Endothelial cell (in vitro differentiated cells): ENCODE measurements at places on chromosomes 7 and 10.

- no peak for DNase-seq
Measured at GRCh38 chr10:104308439-104308903, 29.8 kb downstream of the ITPRIP start.

DNA sequence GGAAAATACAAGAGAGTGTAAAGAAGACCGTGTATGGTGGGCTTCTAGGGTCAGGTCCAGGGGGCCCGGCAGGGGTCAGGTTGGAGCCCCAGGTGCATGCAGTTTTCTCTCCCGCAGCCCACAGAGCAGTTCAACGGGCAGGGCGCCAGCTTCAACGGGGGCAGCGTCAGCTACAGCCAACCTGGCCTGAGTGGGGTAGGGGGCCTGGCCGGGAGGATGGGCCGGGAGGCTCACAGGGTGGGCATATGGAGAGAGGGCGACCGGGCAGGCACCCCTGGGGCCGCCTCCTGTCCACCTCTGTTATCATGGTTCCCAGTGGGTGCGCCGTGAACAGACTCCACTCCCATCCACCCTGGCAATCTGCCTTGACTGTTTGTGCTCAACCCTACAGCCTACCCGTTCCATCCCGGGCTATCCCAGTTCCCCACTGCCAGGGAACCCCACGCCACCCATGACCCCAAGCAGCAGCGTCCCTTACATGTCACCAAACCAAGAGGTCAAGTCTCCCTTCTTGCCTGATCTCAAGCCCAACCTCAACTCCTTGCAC is 11.5 kb downstream of the ZMIZ2 start:
- no peak for DNase-seq

- no peak for DNase-seq
Measured at GRCh38 chr7:110407706-110408105, 683.2 kb upstream of the LRRN3 start.

GRCh38 chr7:148967032-148967372 is 61.3 kb downstream of the PDIA4 start:
- no peak for DNase-seq

- no peak for DNase-seq
Measured at GRCh38 chr10:25556457-25556856, 377.6 kb upstream of the MYO3A start.

DNA sequence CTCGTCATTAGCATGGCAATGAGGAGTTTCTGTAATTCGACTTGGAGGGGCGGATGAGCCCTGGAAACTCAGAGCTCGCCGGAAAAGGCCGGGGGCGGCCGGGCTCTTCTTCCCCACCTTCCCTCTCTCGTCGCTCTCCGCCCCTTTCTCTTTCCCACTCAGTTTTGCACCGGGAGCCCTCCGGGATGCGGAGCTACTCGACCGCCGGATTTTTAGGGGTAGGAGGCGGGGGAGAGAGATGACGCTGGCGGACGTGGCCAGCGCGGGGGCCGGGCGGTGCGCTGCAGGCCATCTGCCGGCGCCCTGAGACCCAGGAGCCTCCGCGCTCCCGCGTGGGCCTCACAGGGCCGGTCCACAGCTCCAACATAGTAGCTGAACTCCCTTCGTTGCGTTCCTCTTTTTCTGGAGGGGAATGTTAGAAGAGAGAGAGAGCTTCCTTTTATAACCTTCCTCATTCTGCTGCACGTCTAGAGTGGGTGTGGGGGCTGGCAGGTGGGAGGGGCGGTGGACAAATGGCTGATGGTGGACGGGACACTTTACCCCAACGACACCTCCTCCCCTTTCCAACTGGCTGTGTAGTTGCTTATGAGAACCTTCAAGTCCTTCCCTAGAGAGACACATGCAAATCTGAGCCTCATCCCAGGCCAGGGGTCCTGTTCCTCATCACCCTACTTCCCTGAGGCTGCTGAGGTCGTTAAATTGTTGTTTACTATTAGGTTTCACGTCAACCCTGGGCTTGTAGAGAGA is 1.1 kb upstream of the HOXA1 start:
- DNase-seq = no peak

GRCh38 chr10:119772334-119772733 is 46.5 kb downstream of the INPP5F start:
- DNase-seq = no peak
